ENCODE measurements at places on chromosomes 1 and 21. TPM values are rescaled to one million over a fixed set of nuclear protein-coding genes. Genes with fewer than 3 reads are reported as not detected.

Gene VTCN1
- not detected for total RNA-seq

GRCh38 chr21:28789523-28789922 is 203.2 kb downstream of the LTN1 start:
- no peak for DNase-seq
- H3K27me3 ChIP-seq = no peaks in the 10 kb centered on the region
- no peak overlapping the region for H3K4me3 ChIP-seq
- H3K27ac ChIP-seq = no peak overlapping the region
- H3K36me3 ChIP-seq = peaks cover 10% of the 10 kb centered on the region

Gene RRP1
- total RNA-seq = 61.1 TPM

DNA sequence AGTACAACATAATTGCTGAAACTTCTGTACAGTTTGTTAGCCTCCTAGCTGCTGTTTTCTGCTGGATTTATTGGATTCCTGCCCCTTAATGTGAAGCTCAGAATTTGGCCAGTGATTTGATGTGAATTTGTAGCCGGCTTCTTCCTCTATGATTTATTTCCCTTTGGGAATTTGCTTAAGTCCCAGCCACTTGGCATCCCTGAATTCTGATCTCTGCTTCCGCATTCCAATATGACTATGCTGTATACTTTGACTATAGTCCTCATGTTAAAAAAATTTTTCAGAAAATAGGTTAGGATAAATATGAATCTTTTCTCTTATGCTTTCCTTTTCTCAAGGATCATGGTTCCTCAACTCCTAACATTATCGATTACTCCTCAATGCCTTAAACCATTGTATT is 12.4 kb upstream of the LRIF1 start:
- H3K27ac ChIP-seq = no peak overlapping the region
- H3K27me3 ChIP-seq = peaks cover 13% of the 10 kb centered on the region
- H3K4me3 ChIP-seq = no peak overlapping the region
- DNase-seq = no peak

GRCh38 chr1:85413169-85413568 is 51.8 kb downstream of the DDAH1 start:
- no peak for DNase-seq
- H3K36me3 ChIP-seq = no peaks in the 10 kb centered on the region
- H3K4me1 ChIP-seq = no peaks in the 10 kb centered on the region
- H3K27me3 ChIP-seq = peaks cover 2% of the 10 kb centered on the region
- H3K4me3 ChIP-seq = no peak overlapping the region

GRCh38 chr1:32652244-32652962 is 1.4 kb downstream of the RBBP4 start:
- H3K36me3 ChIP-seq = peaks cover 58% of the 10 kb centered on the region
- peak overlapping the region; percentile 100 for H3K27ac ChIP-seq
- H3K27me3 ChIP-seq = no peaks in the 10 kb centered on the region
- peaks cover 43% of the 10 kb centered on the region for H3K4me1 ChIP-seq

Gene KIRREL1
- 0.11 TPM for total RNA-seq

DNA sequence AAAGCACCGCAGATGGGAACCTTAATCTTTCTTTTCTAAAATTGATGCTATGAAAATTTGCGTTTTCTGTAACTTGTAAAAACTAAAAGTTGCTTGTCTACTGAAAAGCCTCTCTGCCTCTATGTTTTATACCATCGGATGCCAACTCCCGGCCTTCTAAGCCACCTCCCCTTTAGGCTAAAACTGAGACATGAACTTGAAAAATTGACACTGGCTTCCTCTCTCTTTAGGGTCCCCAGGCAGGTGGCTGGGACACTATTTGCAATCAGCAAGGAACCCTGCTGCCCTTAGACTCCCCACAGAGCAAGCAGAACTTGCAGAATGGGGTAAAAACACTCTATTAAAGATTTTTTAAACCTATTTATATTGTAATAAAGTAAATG is 151.1 kb upstream of the CAMK1G start:
- H3K36me3 ChIP-seq = no peaks in the 10 kb centered on the region
- DNase-seq = no peak
- no peak overlapping the region for H3K4me3 ChIP-seq

DNA sequence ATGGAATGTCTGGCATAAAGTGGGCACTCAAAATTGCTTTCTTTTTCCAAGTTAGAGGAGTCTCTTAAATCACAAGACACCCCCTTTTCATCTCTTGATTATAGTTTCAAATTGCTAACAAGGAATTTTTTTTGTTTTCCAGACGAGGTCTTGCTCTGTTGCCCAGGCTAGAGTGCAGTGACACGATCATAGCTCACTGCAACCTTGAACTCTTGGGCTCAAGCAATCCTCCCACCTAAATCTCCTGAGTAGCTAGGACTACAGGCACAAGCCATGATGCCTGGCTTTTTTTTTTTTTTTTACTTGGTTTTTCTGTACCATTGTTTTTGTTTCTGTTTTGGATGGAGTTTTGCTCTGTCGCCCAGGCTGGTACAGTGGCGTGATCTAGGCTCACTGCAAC is 20.8 kb downstream of the ZZZ3 start:
- H3K4me3 ChIP-seq = no peak overlapping the region
- peaks cover 16% of the 10 kb centered on the region for H3K36me3 ChIP-seq
- no peaks in the 10 kb centered on the region for H3K27me3 ChIP-seq
- no peak overlapping the region for H3K27ac ChIP-seq
- DNase-seq = no peak

GRCh38 chr1:44830900-44831304 is 12.2 kb downstream of the PTCH2 start:
- H3K36me3 ChIP-seq = no peaks in the 10 kb centered on the region
- peaks cover 7% of the 10 kb centered on the region for H3K4me1 ChIP-seq

- no peak overlapping the region for H3K27ac ChIP-seq
- H3K4me1 ChIP-seq = no peaks in the 10 kb centered on the region
These were observed 19.1 kb downstream of the MRAP start for GRCh38 chr21:32317726-32318125.

Gene OR2T11
- not detected for total RNA-seq

- DNase-seq = no peak
- H3K27me3 ChIP-seq = no peaks in the 10 kb centered on the region
- peaks cover 36% of the 10 kb centered on the region for H3K4me1 ChIP-seq
- peak overlapping the region; percentile 39 for H3K27ac ChIP-seq
- H3K36me3 ChIP-seq = peaks cover 45% of the 10 kb centered on the region
These were observed 11.9 kb downstream of the SH2D2A start for GRCh38 chr1:156804572-156805243.

DNA sequence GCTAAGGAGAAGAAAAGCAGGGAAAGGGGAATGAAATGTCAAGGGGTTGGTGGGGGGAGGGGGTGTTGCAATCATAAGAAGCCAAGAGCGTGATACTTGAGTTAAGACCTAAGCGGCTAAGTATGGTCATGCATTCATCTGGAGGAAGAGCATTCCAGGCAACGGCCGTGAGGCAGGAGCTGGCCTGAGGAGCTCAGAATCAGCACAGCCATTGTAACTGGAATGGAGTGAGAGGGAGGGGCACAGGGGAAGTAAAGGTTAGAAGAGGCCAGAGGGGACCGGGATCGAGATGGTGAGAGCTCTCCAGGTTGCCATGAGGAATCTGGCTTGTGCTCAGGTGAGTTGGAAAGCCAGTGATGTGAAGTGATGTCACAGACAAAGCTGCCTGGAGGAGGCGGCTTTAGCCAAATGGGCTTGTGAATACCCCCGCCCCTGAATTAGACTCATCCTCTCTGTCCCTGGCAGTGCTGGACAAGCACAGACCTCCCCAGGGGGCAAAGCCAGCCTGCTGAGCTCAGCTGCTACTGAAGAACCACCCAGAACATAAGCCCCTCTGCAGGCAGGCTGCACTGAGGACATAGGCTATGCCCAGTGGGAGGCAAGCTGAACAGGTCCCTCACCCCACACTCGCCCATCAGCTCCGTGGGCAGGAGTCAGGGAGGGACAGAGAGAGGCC is 61.1 kb upstream of the LAPTM5 start:
- H3K27me3 ChIP-seq = peaks cover 39% of the 10 kb centered on the region
- no peak overlapping the region for H3K27ac ChIP-seq
- peaks cover 9% of the 10 kb centered on the region for H3K4me1 ChIP-seq
- H3K4me3 ChIP-seq = no peak overlapping the region
- no peaks in the 10 kb centered on the region for H3K36me3 ChIP-seq

GRCh38 chr1:227415115-227415790 is 97.0 kb upstream of the CDC42BPA start:
- H3K4me1 ChIP-seq = no peaks in the 10 kb centered on the region
- no peak overlapping the region for H3K27ac ChIP-seq
- DNase-seq = no peak
- H3K36me3 ChIP-seq = no peaks in the 10 kb centered on the region
- peaks cover 19% of the 10 kb centered on the region for H3K27me3 ChIP-seq

DNA sequence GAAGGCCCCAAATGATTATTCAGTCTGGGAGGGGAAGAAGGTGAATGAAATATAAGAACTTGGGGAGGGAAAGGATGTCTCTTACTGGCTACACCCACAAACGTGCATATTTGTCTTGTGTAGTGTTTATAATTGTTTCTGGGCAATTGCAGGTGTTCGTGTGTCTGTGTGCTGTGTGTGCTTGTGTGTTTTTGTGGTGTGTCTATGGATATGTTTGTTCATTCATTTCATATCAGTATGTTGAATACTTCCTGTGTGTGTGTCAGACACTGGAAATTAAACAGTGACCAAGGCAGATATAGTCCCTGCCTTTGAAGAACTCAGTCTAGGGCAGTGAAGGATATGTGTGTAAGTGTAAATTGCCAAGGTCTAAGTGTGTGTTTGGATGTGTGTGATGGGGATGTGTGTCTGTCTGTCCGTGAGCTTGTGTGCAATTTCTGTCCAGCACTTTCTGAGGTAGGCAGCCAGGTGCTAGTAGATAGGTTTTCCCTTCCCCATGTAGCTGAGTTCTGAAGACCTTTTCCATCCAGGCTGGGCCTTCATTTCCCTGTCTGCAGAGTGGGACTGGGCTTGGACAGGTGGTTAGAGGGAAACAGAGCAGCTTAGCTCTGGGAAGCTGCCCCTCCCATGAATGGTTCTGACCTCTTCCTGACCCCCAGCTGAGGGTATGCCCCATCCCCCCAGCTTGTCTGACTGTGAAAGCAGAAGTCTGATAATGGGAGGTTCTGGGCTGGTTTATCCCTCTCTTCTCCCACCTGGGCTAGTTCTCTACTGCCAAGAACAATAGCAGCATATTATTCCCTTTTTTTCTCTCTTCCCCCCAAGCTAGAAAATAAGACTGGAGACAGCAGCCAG is 3.8 kb downstream of the AGO1 start:
- H3K4me1 ChIP-seq = peaks cover 41% of the 10 kb centered on the region
- no peak for DNase-seq
- H3K27me3 ChIP-seq = no peaks in the 10 kb centered on the region

Gene ADGRL2
- not detected for total RNA-seq

- no peaks in the 10 kb centered on the region for H3K36me3 ChIP-seq
- no peaks in the 10 kb centered on the region for H3K4me1 ChIP-seq
- DNase-seq = no peak
- H3K27ac ChIP-seq = no peak overlapping the region
These were observed 16.5 kb downstream of the PLA2G2D start for GRCh38 chr1:20102875-20103274.

- no peaks in the 10 kb centered on the region for H3K4me1 ChIP-seq
- no peak overlapping the region for H3K4me3 ChIP-seq
- H3K36me3 ChIP-seq = no peaks in the 10 kb centered on the region
- peaks cover 3% of the 10 kb centered on the region for H3K27me3 ChIP-seq
- no peak for DNase-seq
- no peak overlapping the region for H3K27ac ChIP-seq
These were observed 55.2 kb downstream of the NGF start for GRCh38 chr1:115282807-115283208.

DNA sequence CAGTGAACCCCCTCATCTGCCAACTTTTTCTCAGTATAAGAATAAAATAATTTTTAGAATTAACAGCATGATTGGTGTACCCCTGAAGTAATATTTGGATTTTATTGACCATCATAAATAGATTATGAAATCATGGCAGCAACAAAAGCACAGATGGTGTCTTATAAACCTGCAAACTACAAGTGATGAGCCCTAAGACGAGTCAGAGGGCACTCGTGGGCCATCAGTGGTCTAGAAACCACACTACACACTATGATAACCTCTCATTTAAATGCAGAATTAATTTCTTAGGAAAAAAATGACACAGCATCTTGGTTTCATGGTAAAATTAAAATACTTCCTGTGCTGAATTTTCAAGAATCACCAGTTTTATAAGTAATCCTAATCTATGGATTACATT is 312.4 kb downstream of the PTBP2 start:
- no peak overlapping the region for H3K27ac ChIP-seq
- H3K4me3 ChIP-seq = no peak overlapping the region
- H3K4me1 ChIP-seq = no peaks in the 10 kb centered on the region
- peaks cover 3% of the 10 kb centered on the region for H3K27me3 ChIP-seq
- peak; percentile 9 for DNase-seq

GRCh38 chr1:8908388-8909151 is 30.1 kb upstream of the ENO1 start:
- peaks cover 40% of the 10 kb centered on the region for H3K4me1 ChIP-seq
- no peak overlapping the region for H3K4me3 ChIP-seq
- peaks cover 31% of the 10 kb centered on the region for H3K36me3 ChIP-seq
- H3K27ac ChIP-seq = peak overlapping the region; percentile 2

Gene LCE1D
- total RNA-seq = not detected

Gene RIPPLY3
- total RNA-seq = not detected

Gene CDKN2C
- total RNA-seq = 18.4 TPM

DNA sequence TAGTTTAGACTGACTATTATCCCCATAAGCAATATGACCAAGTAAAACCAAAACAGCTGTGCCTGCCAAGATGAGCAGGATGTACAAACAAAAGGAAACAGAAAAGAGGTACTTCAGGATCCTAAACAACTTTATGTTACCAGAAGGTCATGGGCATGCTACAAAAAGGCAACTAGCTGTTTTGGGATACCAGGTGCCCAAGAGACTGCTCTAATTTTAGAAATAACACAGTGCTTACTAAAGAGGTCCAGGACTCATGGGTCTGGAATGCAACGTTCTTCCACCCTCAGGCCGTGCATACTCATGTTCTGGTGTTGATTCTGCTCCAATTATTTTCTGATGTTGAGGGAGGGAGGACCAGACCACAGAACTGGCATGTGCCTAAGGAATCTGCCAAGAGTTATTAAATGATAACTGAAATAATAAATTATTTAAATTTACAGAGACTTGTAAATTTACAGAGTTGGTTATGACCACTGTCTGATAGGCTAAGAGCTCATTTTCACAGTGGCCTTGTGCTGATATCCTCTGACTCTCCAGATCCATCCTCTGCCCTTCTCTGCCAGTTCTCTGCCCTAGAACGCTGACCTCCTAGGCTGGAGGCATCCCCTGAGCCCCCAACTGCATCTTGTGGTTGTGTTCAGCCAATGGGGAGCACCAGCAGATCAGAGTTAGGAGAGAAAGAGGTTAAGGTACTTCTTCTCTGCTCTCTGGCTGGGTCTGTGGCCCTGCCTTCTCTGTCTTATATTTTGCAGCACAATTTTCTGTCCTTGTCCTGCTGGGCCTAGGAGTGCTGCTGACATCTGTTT is 37.7 kb upstream of the BCL10 start:
- no peak for DNase-seq
- H3K4me1 ChIP-seq = no peaks in the 10 kb centered on the region
- no peak overlapping the region for H3K4me3 ChIP-seq
- no peak overlapping the region for H3K27ac ChIP-seq
- H3K27me3 ChIP-seq = peaks cover 49% of the 10 kb centered on the region

DNA sequence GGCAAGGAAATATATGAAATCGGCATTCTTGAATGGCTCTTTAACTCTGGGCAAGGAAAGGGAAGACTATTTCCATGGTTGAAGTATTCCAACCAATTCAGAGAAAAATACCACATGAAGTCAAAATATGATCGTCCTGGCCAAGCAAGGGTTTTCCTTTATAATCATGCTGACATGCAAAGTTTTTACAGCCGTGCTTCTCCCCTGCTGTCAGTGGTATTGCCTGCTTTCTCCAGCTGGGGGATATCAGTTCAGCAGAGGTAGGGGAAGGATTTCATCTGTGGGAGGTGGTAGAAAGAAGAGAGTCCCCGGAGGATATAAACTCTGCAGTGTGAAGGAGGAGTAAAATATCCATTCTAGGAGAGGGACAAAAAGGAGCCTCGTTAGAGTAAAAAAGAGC is 322.8 kb downstream of the PAPPA2 start:
- H3K36me3 ChIP-seq = no peaks in the 10 kb centered on the region
- DNase-seq = no peak
- H3K4me3 ChIP-seq = no peak overlapping the region
- H3K27ac ChIP-seq = no peak overlapping the region
